Stimulated activated CD4-positive, alpha-beta T cell treated with anti-CD3 and anti-CD28 coated beads, Interleukin-4, amount 100 ng/mL, for 24 hours (primary cell): ENCODE measurements at places on chromosomes 6 and 20.

GRCh38 chr6:22145376-22145775 is 151.5 kb downstream of the PRL start:
- DNase-seq: no peak

DNA sequence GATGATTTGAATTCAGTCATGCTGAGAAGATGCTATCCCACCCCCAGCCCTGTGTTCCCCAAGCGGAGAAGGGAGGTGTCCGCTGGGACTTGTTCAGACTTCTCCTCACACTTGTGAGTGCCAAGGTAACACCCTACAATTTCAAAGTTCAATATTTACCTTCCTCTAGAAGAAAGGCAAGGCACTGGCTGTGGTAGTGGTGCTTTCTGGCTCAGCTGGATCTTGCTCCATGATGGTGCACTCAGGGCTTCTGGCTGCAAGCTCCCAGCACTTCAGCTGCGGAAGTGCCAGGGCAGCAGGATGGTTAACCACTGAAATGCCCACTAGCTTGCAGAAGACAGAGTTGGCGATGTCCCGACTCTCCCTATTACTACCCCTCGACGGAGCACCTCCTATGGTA is 135.4 kb downstream of the MTFR2 start:
- DNase-seq: no peak

DNA sequence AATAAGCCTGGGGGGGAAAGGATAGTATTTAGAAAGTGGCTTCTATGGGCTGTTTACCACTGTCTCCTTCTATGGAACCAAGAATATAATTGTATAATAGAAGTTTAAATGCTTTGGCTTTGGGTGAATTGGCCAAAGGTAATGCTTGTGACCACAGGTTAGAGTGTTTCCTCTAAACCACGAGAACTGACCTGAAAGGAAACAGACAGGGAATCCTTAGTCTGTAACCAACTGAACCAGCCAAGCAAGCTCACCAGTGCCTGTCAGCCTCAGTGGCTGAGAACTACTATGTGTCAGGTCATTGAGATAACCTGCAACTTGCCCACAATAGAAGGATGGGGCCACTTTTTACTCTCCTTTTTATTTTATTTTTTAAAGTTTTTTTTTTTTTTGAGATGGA is 47.9 kb upstream of the TXNDC5 start:
- no peak for DNase-seq

GRCh38 chr20:49184691-49185070 is 3.5 kb downstream of the STAU1 start:
- DNase-seq: no peak

- no peak for DNase-seq
Observed at GRCh38 chr6:5230081-5230480, 30.7 kb downstream of the LYRM4 start.

- no peak for DNase-seq
Observed at GRCh38 chr6:132788658-132789395, 9.6 kb downstream of the SLC18B1 start.
